ENCODE measurements at places on chromosomes 12 and 14.

DNA sequence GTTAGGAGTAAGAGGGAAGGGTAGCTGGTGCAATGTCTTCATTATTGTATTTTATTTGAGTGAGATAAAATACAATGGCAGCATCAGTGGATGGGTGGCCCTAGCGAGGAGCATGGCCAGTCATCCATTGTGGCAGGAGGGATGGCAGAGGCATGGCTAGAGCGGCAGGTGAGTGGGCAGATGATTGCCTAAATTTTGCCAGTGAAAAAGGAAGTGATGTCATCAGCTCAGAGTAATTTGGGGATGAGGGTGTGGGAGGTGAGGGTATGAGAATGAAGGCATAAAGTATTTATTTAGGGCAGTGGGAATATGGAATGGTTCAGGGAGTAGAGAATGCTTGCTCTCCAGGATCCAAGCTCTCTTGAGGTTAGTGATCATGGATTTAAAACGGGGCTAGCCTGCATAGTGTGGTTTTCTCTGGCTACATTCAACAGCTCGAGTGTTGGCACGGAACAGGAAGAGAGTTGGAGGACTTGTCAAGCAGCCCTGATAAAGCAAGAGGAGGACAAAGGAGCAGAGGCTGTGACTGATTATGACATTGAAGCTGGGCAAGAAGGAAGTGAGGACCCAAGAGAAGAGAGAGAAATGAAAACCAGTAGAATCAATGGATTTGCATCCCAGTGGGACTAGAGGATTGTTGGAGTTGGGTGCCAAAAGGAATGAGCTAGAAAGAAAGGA lies 18.7 kb upstream of the SERPINA6 start:
- no peak for DNase-seq

- no peak for DNase-seq
Observed at GRCh38 chr12:39538679-39539104, 80.9 kb downstream of the ABCD2 start.

GRCh38 chr12:58932806-58933681 lies 12.7 kb upstream of the LRIG3 start:
- DNase-seq: no peak

- DNase-seq: no peak
Observed at GRCh38 chr14:60561845-60562746, 53.1 kb downstream of the SIX6 start.

DNA sequence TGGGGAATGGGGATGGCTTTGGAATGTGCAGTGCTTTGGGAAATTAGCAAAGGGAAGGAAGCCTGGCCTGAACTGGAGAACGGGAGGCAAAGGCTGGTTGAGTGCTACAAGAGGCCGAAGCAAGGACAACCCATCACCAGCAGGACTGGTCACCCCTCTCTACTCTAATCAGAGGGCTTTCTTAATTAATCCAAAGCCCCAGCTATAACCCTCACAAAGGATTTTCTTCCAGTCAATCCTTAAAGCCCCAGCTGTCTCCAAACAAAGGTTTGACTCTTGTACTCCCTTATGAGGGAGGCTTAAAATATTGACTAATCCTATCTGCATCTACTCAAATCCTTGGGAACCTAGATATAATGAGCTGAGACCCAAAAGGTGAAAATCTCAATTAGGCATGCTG lies 256.3 kb downstream of the NTF3 start:
- no peak for DNase-seq

GRCh38 chr14:59484639-59485175 lies 390 bp downstream of the JKAMP start:
- no peak for DNase-seq

GRCh38 chr12:27331291-27331926 lies 1.2 kb upstream of the BMAL2 start:
- DNase-seq: no peak

DNA sequence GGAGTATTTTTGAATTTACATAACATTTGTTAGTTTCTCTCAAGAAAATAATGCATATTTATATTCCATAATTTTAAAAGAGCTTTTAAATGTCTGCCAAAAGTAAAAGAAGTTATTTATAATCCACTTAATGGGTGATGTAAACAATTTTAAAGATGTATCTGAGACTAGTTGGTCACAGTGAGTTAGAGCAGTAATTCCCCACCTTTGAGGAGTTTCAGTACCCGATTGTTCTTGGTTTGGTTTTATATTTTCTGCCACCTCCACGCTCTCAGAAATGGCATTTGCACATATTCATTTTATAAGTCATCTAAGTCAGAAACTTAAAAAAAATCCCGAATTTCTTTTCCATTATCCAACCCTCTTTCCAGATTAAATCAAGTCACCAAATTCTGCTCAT lies 153.2 kb downstream of the SLC35F4 start:
- DNase-seq: no peak

GRCh38 chr14:60723116-60723906 lies 840 bp downstream of the SIX4 start:
- DNase-seq: no peak

GRCh38 chr14:38710881-38711280 lies 392.2 kb downstream of the SEC23A start:
- no peak for DNase-seq

- DNase-seq: no peak
Observed at GRCh38 chr12:130818272-130818634, 20.8 kb downstream of the STX2 start.

DNA sequence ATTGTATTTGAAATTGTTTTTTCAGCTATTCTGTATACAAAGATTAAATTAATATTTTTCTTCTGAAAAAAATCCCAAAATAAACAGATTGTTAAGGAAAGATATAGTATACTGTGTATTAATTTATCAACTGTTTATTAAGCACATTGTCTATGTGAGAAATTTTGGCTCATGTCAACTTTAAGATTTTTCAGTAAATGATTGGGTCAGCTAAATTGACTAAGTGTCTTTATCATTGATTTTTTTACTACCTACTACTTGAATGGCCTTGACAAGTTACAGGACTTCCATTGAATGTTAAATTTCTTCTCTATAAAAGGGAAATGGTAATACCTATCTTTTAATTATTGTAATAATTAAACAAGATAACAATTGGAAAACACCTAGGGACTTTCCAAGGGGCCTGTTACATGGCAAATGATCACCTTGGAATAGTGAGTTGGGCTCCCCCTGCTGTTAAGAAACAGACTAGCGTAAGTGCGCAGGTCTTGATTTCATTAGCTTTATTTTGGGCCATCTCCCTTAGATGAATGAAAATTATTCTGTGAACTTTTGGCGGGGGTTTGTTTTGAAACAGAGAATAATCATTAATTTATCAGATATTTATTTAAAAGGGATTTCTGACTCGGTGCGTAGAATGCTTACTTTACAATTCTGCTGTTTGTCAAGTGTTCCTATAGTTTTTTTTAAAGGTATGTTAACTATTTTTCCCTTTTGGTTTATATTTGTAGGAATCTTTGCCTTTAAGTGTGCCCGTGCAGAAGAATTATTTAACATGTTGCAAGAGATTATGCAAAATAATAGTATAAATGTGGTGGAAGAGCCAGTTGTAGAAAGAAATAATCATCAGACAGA lies 14.5 kb upstream of the CCT2 start:
- peak; percentile 16 for DNase-seq

- DNase-seq: no peak
Observed at GRCh38 chr12:49147384-49147783, 16.2 kb upstream of the TUBA1B start.

DNA sequence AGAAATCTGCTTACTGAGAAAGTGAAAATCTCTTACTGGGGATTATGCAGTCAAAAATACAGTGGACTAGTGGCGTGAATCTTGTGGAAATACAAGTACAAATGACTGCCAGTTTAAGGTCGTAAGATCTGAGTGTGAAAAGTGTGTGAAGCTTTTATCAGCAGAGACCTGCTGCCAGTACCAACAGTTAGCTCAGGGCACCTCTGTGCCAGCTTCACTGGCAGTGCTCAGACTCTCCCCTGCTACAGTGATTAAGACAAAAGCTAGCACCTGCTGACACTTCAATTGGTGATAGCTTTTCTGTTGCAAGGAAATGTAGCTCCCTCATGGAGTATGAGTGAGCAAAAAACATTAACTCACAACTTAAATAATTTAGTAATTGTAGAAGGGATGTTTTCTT lies 185.1 kb downstream of the ANO6 start:
- no peak for DNase-seq

- no peak for DNase-seq
Observed at GRCh38 chr12:55698241-55698955, 9.3 kb downstream of the ITGA7 start.

- no peak for DNase-seq
Observed at GRCh38 chr12:97464385-97465321, 2.0 kb downstream of the RMST start.

GRCh38 chr14:94122438-94122837 lies 7.0 kb downstream of the IFI27L2 start:
- no peak for DNase-seq

GRCh38 chr12:76976777-76977382 lies 88.5 kb downstream of the E2F7 start:
- DNase-seq: no peak

DNA sequence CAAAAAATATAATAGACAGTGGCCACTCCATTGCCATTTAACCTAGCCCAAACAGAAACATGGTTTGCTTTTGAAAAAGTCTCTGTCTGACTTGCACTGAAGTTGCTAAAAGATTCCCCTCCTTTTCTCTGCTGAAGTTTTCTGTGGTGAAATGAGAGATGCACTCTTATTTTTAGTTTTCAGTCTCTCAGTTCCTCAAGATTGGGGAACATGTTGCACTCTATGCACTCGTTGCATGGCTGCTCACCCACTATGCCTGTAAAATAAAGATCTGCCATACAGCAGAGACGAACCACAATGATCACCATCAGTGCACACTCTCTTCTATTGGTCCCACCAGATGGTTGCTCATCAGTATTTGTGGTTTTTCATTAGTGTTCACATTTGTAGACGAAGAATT lies 13.1 kb upstream of the DAAM1 start:
- DNase-seq: no peak

DNA sequence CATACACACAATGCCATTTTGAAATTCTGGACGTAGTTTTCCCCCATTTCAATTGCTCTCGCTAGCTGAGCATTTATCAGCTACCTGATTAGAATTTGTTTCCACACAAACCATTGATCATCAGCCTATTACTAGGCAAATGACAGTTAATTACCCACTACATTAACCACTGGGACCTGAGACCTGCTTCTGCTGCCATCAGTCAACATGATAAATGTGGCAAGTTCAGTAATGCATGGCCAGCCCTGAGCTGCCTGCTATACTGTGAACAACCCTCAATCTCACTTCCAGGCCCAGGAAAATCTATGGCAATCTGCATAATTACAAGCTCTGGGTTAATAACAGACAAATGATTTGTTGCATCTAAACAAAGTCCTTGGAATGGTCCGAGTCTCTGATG lies 43.5 kb downstream of the LMO3 start:
- DNase-seq: no peak

DNA sequence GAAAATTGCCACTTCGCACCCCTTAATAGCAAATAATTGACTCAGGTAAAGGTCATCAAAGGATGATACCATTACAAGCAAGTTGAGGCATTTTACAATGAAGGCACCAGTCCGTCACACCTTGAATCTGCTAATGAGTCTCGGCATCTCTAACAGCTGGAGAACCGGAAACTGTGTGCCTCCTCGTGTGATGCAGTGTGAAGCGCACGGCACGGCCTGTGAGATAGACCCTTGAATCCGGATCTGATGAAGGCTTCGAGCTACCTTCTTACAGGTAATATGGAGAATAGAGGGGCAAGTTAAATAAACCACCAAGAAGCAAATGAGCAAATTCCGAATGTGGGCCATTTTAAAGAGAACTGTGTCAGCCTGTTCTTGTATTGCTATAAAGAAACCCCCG lies 19.8 kb upstream of the TUBA1A start:
- no peak for DNase-seq

DNA sequence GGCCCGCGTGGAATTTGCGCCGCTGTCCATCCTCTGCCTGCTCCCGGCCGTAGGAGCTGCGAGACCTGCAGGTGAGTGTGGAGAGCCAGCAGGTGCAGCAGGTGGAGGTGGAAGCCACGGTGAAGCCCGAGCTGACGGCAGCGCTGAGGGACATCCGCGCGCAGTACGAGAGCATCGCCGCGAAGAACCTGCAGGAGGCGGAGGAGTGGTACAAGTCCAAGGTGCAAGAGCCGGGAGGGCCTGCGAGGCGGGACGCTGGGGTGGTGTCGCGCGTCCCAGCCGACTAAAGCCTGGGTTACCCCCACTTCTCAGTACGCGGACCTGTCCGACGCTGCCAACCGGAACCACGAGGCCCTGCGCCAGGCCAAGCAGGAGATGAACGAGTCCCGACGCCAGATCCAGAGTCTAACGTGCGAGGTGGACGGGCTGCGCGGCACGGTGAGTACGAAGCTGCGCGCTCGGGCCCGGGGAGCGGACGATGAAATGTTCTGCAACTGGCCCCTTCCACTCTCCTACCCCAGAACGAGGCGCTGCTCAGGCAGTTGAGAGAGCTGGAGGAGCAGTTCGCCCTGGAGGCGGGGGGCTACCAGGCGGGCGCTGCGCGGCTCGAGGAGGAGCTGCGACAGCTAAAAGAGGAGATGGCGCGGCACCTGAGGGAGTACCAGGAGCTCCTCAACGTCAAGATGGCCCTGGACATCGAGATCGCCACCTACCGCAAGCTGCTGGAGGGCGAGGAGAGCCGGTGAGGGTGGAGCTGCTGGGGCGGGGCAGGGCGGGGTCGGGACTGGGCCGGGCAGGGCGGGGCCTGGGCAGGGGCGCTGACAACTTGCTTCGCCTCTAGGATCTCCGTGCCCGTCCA lies 2.1 kb downstream of the PRPH start:
- no peak for DNase-seq

GRCh38 chr14:34465069-34465859 lies 3.2 kb upstream of the SPTSSA start:
- no peak for DNase-seq

GRCh38 chr14:95502381-95502950 lies 14.0 kb downstream of the SYNE3 start:
- DNase-seq: no peak

- DNase-seq: no peak
Observed at GRCh38 chr12:100591979-100592378, 18.5 kb downstream of the GAS2L3 start.

GRCh38 chr14:26855077-26855753 lies 257.4 kb upstream of the NOVA1 start:
- DNase-seq: no peak

DNA sequence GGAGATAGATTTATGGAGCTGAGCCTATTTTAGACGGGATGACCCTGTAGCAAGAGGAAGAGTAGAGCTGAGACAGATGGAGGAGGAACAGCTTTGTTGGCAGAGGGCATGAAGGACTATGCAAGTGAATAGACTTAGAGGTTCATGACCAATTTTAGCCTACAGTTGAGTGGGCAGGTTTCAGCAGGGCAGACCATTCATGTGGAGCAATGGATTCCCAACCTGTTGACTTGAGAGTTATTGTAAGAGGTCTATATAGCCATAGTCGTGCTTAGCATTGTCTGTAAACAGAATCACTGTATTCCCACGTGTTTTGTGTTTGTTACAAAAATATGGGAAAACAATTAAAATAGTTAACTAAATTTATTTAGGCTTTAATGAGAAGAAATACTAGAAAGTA lies 116.8 kb downstream of the CFAP54 start:
- no peak for DNase-seq

DNA sequence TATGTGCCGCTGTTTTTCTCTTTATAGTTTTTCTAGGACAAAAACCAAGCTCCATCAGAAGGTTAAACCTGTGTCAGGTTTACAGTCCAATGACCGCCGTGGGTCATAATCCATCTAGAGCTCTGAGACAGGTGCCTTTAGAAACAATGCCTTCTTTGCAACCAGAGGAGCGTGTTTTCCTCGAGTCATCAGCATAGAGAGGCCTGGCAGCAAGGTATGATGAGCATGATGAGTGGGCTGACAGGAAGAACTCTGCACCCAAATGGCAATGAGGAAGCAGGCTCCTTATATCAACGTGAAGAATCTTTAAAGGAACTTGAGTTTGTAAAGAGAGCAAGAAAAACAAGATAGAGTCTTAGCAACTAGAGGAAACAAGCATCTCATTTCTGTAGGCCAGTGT lies 60.5 kb upstream of the NUDT4 start:
- DNase-seq: no peak

Measured in stimulated activated CD8-positive, alpha-beta memory T cell treated with anti-CD3 and anti-CD28 coated beads, Interleukin-2, amount 100 ng/mL, for 1 hour (primary cell).